ENCODE measurements at places on chromosomes 5 and 9. TPM values are rescaled to one million over a fixed set of nuclear protein-coding genes. Genes with fewer than 3 reads are reported as not detected.

BTNL8 gene
- total RNA-seq: 0.18 TPM

POU5F2 gene
- 1.0 TPM for total RNA-seq

- no peak for DNase-seq
Observed at GRCh38 chr9:25889661-25890060, 211.4 kb upstream of the TUSC1 start.

DNA sequence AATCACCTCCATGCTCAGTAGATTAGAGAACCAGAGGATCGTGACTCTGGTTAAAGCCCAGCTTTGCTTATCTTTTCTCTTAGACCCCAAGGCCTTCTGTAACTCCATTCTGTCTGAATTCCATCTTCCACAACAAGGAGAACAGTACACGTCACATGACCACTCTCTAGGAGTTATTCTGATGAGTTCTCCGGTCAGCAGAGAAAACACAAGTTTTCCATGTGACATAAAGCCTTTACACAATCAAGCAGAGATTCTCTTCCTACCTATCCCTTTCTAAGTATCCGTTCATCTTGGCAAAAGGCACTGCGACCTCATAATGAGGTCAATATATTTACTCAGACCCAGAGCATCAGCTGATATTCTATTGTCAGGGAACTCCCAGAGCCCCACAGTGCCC lies 112.3 kb downstream of the TRPM6 start:
- no peak for DNase-seq

- DNase-seq: peak; percentile 37
Observed at GRCh38 chr9:34171753-34172535, 6.9 kb upstream of the UBAP1 start.

DNA sequence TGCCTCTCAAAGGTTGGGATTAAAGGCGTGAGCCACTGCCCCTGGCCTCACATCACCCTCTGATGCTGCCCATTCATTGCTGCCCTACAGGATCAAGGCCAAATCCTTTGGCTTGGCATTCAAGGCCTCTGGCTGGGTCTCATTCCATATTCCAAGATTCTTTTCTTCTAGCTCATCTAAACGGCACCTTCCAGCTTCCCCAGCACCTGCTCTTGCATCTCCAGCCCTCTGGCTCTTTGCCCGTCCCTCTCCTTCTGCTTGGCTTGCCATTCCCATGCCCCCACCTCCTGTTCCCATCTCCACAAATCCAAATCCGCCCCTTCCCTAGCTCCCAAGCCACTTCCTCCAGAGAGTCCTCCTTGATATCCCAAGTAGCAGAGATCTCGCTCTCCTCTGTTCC lies 33.1 kb downstream of the CORO2A start:
- no peak for DNase-seq

C1QTNF2 gene
- not detected for total RNA-seq

CYSRT1 gene
- total RNA-seq: 0.50 TPM

SLC34A1 gene
- total RNA-seq: not detected

LIX1 gene
- total RNA-seq: not detected
